ENCODE measurements at places on chromosomes 7 and 10.
A peak's percentile ranks its signal among the peaks of the same experiment; 100 is the strongest.

DNA sequence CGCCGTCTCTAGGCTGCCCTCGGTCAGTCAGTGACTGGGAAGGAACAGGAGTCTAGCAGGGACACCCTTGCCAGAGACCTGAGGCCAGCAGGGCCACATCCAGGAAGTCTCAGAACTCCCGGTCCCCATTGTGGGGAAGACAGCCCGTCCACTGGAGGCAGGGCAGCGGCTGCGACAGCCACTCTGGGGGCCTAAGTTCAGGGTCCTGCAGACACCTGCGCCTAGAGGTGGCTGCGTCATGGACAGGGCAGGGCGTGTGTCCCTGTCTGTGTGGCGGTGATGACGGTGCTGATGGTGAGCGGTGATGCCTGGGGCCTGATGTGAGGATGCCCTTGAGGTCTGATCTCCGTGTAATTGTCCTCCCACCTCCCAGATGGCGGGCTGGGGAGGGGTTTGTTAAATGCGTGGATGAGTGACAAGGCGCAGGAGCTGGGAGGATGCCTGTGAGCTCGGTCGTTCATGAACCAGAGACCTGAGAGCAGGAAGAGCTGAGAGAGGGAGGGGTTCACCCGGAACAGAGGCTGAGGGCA lies 537.9 kb upstream of the FOXK1 start:
- DNase-seq = no peak

DNA sequence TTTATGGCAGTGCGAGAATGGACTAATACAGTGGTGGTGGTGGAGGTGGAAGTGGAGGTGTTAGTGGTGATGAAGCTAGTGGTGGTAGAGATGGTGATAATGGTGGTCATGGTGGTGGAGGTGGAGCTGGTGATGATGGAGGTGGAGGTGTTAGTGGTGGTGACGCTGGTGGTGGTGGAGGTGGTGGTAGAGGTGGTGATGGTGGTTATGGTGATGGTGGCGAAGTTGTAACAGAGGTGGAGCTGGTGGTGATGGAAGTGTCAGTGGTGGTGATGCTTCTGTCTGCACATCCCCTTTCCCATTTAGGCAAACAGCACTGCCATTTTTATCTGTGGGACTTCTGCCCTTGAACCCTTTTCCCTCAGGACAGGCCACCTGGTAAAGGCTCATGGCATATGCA lies 7.4 kb upstream of the PTPRN2 start:
- DNase-seq = no peak

- DNase-seq = no peak
These were observed 230.1 kb upstream of the PRPS1L1 start for GRCh38 chr7:18257711-18258110.

- no peak for DNase-seq
These were observed 242.2 kb downstream of the RAB11FIP2 start for GRCh38 chr10:117804470-117805011.

GRCh38 chr7:137656227-137656849 lies 190.4 kb downstream of the DGKI start:
- DNase-seq = peak; percentile 80

GRCh38 chr10:43347997-43348396 lies 23.4 kb upstream of the FXYD4 start:
- DNase-seq = no peak

DNA sequence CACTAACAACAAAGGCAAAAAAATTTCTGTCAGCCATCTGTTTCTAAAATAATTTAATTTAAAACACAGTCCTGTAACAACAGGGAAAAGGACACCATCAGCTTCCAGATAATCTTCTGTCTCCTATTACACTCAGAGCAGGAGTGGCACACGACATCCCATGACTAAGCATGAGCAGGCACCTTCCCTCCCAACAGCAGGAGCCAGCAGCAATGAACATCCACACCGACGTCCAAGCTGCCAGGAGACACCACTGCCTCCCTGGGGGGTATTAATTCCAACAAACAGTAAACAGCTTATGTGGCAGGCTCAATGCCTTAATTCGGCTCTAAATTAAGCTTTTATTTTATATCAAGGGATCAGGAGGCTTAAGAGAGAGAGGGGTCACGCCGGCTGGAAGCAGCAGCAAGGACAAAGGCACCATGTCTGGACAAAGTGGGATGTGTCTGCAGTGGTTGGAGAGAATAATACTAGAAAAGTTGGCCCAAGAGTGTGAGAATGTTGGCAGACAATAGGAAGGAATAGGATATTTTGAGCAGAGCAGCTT lies 45.7 kb downstream of the KIAA1549 start:
- DNase-seq = no peak

GRCh38 chr7:74197449-74198124 lies 12.2 kb upstream of the LAT2 start:
- no peak for DNase-seq

DNA sequence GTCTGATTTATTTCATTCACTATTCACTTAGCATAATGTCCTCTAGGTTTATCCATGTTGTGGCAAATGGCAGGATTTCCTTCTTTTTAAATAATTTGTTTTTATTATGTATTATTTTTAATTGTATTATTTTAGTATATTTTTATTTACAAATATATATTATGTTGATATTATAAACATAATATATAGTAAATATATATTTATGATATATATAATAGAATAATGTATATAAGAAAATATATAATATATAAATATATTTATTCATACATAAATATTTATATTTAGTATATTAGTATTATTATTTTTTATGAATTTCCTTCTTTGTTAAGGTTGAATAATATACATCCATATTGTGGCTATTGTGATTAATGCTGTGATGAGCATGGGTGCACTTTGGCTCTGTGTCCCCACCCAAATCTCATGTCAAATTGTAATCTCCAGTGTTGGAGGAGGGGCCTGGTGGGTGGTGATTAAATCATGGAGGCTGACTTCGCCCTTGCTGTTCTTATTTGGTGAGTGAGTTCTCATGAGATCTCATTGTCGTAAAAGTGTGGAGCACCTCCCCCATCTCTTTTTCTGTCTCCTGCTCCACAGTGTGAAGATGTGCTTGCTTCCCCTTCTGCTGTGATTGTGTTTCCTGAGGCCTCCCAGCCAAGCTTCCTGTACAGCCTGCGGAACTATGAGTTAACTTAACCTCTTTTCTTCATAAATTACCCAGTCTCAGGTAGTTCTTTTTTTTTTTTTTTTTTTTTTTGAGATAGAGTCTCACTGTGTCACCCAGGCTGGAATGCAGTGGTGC lies 52.3 kb upstream of the CYP2C18 start:
- peak; percentile 88 for DNase-seq

GRCh38 chr7:77800158-77800557 lies 1.6 kb downstream of the PHTF2 start:
- DNase-seq = peak; percentile 13

DNA sequence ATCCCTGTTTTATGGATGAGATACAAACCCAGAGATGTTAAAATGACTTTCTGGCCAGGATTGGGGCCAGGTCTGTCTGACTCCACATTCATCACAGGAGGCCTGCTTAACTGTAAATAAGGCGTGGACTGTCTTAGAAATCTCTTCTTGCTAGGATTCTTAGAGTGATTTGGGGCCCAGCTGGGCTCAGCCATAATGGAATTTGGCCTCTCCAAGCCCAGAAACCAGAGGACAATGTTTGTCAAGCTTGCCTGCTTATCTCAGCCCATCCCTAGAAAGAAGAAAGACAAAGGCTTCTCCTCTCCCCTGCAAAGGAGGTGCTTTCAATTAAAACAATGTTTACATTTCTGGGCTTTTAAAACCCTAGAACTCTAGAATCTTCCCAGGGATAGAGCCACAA lies 2.9 kb downstream of the HABP2 start:
- no peak for DNase-seq

DNA sequence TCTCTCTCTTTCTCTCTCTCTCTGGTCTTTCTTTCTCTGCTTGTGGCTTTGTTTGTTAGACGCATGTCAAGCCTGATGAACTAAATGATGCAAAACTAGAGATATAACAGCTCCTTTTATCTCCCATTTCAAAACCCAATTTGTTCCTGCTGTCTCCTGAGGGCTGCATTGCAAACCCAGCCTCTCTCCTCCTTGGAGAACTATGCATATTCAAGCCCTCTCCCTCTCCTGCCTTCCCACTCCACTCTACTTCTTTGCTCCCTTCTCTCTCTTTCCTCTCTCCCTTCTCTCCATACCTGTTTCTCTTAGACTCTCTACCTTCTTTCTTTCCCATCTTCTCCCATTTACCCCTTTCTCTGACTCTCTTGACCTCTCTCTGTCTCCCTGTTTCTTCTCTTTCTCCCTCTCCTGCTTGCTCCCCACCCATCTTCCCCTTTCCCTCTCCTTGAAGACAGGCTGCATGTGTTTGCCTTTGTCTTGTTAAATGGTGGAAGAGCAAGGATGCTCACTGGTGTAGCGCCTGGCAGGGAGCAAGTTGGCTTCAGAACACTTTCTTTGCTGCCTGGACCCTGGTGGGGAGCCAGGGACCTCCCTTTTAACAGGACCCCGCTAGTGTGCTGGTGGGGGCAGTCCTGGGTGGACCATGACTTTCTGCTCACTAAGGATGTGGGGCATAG lies 142.9 kb downstream of the CDH23 start:
- DNase-seq = no peak

- no peak for DNase-seq
These were observed 180.1 kb upstream of the CCDC6 start for GRCh38 chr10:60086421-60086820.

- DNase-seq = peak; percentile 64
These were observed 495 bp downstream of the SFR1 start for GRCh38 chr10:104122225-104123107.

GRCh38 chr7:27895551-27895950 lies 155.6 kb downstream of the TAX1BP1 start:
- DNase-seq = peak; percentile 88

- DNase-seq = no peak
These were observed 126.2 kb downstream of the MDFIC start for GRCh38 chr7:115047958-115048720.

- no peak for DNase-seq
These were observed 85.1 kb downstream of the C10orf90 start for GRCh38 chr10:126585249-126586017.

- DNase-seq = no peak
These were observed 27.8 kb downstream of the KLF6 start for GRCh38 chr10:3757250-3757637.

- DNase-seq = no peak
These were observed 256.7 kb downstream of the SEMA3A start for GRCh38 chr7:83937930-83938329.

- no peak for DNase-seq
These were observed 86.7 kb downstream of the NHLRC2 start for GRCh38 chr10:113941140-113941539.

- no peak for DNase-seq
These were observed 6.9 kb upstream of the MINDY4 start for GRCh38 chr7:30764030-30764975.

DNA sequence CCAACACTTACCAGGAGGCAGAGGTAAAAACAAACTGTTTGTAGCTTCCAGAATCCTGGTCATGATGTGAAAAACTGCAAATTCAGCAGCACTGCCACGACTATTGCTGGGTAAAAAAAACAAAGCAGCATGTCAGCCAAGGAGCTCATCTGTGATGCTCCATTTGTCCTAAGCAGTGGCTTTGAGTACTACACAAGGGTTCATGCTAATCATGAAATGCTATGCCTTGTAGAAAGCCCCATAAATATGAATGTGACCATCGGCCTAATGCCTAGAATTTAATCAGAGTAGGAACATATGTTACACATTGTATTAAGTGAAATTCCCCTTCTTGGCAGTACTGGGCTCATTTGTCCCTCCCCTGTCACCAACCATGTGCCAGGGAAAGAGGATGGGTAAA lies 95.4 kb downstream of the GSAP start:
- no peak for DNase-seq

GRCh38 chr10:89525556-89525955 lies 9.8 kb downstream of the SLC16A12 start:
- no peak for DNase-seq

DNA sequence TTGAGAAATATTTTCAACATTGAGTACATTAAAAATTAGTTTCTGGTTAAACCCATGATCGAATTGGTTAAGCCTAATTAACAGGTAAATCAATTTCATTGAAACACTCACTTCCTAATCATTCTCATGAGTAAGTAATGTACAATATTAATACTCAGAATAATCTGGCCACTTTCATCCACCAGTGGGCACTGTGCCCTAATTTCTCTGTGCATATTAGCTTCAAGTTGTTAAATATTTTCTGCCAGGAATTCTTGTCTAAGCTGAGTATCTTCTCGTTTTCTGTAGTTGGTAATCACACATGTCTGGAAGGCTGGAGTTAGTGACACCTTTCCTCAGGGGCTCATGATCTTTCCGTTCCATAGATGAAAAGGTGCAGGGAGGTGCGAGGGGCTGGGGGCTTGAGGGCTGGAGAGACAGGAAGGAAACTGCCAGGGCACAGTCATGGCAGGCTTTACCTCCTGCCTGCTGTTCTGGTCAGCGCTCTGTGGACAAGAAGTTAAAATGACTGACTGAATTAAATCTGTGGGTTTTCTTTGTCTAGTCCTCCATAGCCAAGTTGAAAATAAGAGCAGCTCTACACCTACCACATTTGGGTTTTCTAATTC lies 71.9 kb downstream of the WIPF3 start:
- peak; percentile 52 for DNase-seq

- no peak for DNase-seq
These were observed 610.2 kb downstream of the AUTS2 start for GRCh38 chr7:70208236-70209063.

GRCh38 chr10:121556918-121557573 lies 41.2 kb downstream of the FGFR2 start:
- DNase-seq = no peak

DNA sequence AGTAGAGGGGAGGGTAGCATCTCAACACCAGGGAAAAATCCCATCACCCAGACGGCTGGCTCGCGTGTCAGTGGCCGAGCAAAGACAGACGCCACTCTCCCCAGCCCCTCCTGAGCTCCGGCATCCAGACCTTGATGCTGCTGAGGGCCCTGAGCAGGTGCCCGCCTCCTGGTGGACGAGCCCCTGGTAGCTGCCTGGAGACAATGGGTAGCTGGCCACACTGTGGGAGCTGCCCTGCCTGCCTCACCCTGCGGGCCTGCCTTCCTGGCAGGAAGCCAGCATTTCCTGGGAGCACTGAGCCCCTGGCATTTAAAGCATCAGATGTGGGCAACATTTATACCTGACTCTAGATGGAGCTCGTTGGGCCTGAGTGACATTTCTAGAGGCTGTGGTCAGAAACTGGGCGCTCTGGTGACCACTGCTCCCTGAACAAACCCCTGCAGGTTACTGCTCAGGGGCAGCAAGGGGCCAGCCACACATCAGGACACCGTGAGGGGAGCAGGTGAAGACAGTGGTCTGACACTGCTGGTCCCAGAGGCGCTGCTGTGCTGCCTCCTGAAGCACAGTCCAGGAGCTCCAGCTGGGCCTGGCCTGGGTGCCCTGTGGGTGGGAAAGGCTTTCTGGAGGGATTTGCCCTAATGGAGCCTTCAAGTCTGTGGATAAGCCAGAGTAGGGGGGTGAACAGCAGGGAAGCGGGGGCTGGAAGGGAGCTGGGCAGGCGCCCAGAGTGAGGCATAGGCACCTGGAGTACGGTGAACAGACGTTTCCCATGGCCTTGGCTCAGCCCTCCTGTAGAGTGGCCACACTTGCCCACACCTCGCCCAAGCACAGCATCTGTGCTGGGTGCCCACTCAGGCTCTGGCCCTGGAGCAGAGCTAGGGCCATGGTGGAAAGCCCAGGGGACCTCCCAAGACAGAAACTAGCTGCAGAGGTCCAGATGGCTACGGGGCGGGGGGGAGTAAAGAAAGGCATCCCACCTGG lies 138.7 kb downstream of the MAPK8 start:
- DNase-seq = no peak

- DNase-seq = no peak
These were observed 90.6 kb downstream of the FAM171A1 start for GRCh38 chr10:15280462-15280861.
